Activated T-helper 1 cell treated with anti-CD3 and anti-CD28 coated beads, Interleukin-2, amount 50 U/mL, for 16 hours (primary cell): ENCODE measurements at places on chromosomes 16 and 17.

DNA sequence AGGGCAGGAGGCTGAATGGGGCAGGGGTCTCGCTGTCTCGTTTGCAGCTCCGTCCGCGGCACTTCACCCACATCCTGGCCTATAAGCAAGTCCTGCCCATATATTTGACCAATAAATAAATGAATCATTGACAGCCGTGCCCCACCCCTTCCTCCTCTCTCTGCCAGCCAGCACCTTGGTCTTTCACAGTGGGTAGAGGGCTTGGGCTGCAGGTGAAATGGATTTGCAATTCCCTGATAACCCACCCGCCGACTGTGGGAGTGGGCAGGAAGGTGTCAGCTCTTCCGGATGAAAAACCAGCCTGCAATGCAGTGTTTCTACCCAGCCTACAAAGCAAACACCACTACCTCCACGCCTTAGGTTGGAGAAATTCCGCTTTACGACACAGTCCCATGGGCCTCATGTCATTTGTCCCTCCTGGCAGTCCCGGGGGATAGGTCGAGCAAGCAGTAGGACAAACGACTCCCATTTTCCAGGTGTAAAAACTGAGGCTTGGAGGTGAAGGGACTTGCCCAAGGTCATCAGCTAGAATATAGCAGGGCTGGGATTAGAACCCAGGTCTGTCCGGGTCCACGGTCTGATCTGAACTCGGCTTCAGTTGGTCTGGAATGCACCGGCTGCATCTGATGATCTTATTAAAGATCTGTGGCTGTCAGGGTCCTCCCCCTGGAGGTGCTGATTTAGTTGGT is 79.0 kb downstream of the ABCC1 start:
- DNase-seq, result no peak

DNA sequence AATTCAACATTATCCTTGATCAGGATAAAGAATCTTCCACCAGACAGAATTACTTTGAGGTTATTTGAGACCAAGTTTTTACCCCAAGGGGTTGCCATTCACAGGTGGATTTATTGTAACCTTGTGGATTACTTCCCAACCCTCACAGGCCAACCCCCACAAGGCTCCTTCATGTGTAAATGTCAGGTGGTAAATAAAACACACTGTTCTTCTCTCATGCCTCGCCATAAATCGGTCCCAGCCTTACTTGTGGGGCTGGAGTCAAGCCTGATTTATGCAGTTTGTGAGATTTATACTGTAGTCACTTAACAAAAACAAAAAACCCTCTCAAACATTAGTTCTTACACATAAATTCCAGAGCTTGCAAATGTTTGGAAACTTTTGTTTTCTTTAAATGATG is 98.6 kb upstream of the IRX3 start:
- no peak for DNase-seq

- DNase-seq, result no peak
Measured at GRCh38 chr17:78529871-78530670, 47.1 kb downstream of the DNAH17 start.

DNA sequence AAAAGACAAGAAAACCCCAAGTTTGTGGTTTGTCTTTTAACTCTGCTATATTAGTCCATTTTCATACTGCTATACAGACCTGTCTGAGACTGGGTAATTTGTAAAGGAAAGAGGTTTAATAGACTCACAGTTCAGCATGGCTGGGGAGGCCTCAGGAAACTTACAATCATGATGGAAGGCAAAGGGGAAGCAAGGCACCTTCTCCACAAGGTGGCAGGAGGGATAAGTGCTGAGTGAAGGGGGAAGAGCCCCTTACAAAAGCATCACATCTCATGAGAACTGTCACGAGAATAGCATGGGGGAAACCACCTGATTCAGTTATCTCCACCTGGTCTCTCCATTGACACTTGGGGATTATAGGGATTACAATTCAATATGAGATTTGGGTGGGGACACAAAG is 13.5 kb upstream of the ADAM11 start:
- DNase-seq, result no peak

- DNase-seq, result no peak
Measured at GRCh38 chr16:72255786-72256185, 83.8 kb upstream of the PMFBP1 start.

GRCh38 chr17:73939806-73940205 is 263.7 kb upstream of the RPL38 start:
- no peak for DNase-seq

GRCh38 chr17:50298018-50298417 is 23.8 kb downstream of the TMEM92 start:
- no peak for DNase-seq

DNA sequence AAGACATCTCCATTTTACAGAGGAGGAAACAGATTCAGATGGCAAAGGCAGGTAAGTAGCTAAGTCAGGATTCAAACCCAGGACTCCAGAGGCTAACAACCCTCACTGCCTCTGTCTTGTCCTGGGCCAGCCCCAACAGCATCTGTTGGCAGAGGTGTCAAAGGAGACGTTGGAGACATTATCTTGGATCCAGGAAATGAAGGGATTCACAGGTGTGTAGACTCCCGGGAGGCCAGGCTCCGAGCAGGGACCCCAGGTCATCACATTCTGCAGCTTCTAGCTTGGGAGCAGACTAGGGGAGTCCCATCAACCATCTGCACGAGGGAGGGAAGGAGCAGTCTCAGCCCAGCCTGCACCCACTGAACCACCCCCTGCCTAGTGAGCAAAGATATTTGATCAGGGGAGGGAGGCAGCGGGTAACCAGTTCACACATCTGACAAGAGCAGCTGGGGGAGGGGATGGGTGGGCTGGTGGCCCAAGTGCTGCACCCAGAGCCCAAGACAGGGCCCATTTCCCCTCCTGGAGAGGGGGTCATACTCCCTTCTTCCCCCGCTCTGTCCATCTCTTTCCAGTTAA is 1.0 kb upstream of the B9D1 start:
- no peak for DNase-seq

DNA sequence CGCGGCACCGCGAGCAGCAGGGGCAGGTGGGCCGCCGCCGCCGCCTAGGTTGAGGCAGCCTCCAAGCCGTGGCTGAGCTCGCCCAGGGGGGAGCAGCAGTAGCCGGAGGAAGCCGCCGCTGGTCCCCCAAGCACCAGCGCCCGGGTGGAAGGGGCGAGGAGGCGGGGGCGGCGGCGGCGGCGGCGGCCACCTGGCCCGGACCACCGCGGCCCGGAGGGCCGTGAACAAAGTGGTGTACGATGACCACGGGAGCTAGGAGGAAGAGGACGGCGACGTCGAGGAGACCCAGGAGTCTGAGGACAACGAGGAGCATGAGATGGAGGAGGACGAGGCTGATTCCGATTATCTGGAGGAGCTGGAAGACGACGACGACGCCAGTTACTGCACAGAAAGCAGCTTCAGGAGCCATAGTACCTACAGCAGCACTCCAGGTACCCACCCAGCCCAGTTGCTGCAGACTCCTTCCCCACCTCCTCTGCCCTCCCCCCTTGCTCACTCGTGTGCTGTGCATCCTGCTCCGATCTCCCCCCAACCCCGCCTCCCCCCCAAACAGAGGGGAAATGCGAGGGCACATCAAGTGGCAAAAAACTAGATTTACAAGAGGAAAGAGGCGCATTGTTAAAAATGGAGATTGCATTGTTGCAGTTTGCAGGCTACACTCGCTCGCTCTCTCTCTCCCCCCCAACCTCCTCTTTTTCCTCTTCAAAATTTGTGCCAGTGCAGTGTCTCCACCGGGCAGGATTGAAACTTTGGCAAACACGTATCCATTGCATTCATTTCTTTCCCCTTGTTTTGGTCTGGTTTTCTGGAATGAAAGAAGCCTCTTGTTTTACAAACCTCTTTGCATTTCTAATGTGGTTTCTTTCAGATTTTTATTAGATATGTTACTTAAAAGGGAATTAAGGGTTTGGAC is 41.8 kb upstream of the AMZ2 start:
- no peak for DNase-seq
